ENCODE measurements at places on chromosomes 12 and 14.

GRCh38 chr12:91250273-91250665 is 67.7 kb upstream of the DCN start:
- no peak for DNase-seq

DNA sequence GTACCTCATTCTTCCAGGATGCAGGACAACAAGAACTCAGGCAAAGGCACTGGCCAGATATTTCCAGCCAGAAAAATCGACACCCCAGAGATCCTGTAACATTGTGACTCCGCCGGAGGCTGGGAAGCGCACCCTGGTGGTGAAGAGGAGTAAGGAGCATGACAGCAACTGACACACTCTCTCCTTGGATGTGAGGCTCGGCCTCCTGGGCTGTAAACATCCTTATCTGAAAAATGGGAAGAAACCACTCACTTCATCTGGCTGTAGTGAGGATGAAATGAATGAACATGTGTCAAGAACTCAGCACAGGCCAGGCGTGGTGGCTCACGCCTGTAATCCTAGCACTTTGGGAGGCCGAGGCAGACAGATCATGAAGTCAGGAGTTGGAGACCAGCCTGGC is 27.5 kb downstream of the TCHP start:
- DNase-seq = no peak

GRCh38 chr14:102500158-102500662 is 9.4 kb downstream of the ANKRD9 start:
- DNase-seq = no peak

DNA sequence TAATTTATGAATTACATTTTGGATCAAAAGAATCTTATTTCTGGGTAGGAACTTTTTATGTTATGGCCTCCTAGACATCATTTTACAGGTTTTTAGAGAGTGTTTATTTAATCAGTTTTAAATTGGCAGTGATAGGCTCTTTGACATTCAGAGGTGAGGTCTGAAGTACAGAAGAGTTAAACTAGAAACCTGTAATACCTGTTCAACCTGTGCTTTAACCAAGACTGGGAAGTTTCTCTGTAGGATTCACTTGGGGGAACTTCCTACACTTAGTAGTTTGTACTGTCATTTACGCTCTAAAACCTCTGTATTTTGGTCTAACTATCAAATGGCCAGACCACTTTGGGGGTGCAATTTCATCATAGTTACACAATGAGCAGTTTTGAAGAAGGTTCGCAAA is 35.9 kb downstream of the PLEKHA5 start:
- DNase-seq = no peak

GRCh38 chr12:32107359-32108267 is 966 bp downstream of the BICD1 start:
- DNase-seq = no peak

DNA sequence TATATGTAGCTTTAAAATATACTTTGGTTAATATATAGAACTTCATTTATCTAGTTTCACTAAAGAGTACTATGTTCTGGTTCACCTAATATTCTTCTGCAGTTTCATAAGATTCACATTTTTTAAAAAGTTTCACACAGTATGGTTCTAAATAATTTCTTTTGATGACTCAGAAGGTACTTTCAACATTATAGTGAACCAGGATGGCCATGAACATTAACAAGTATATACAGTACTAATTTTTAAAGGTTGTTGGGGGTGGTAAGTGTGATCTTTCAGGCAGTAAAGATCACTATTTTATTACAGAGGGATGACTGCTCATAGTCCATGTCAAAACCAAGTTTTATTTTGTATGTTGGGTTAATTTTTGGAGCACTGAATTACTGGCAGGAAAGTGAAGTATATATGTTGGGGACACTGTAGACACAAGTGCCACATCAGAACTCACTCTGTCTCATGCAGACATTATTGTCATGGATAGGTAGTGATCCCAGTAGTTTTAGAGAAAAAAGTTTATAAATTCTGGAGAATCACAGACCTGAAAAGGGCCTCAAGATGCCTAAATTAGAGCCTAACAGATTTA is 60.0 kb downstream of the DCAF5 start:
- DNase-seq = no peak

DNA sequence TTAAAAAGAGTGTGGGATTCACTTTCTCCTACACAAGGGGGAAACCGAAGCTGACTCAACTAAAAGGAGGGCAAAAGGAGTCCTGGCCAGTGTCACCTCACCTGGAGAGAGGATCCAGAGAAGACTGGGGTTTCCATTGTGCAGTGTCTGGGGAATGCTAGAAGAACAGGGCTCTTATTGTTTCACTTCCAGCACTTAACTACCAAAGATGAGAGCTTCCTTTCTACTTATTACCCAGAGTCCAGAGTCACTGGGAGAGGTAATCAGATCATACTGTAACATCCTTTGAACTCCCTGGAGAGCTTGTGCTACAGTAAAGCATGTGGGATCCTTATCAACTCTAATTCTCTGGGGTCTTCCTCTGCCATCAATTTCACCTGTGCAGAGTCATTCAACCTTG is 148.4 kb upstream of the BCL2L14 start:
- no peak for DNase-seq

GRCh38 chr12:118374909-118375308 is 1.4 kb upstream of the SUDS3 start:
- DNase-seq = no peak

DNA sequence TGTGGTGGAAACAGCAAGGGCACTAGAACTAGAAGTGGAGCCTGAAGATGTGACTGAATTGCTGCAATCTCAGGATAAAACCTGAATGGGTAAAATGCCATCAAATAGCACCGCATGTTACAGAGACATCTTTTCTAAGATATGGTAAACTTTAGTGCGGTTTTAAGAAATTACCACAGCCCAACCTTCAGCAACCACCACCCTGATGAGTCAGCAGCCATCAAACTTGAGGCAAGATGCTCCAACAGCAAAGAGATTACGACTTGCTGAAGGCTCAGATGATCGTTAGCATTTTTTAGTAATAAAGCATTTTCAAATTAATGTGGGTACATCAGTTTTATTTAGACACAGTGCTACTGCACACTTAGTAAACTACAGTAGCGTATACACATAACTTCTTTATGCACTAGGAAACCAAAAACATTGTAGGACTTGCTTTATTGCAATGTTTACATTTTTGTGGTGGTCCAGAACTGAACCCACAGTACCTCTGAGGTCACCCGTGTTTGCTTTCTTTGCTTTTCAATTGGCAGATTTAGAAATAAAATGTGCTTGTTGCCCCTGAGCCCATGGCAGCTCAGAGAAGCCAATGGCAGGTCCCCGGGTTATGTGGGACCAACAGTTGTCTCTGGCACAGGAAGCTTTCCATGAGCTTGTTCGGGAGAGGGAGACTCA is 15.9 kb downstream of the GOLGA3 start:
- DNase-seq = no peak

DNA sequence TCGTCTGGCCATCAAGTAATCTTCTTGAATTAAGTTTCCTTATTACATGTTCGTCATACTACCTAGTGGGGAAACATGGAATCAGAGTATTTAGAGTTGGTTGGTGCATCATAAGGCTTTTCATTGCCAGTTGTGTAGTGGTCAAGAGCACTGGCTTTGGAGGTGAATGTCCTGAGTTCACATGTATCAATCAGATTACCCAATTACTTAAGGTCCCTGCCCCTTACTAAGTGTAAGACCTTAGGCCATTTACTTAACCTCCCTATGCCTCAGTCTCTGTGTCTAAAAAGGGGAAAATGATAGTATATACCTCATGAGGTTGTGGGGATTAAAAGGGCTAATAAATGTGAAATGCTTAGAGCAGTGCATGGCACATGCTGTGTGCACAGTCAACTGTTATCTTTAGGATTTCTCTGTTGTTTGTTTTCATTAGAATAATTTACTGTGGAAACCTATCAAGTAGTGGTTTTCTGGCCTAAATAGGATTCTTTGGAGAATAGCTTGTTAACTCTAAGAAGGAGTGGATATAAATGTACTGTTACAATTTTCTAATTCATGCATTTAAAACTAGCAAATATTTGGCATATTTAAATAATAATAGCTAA is 27.0 kb downstream of the MSRB3 start:
- DNase-seq = no peak

DNA sequence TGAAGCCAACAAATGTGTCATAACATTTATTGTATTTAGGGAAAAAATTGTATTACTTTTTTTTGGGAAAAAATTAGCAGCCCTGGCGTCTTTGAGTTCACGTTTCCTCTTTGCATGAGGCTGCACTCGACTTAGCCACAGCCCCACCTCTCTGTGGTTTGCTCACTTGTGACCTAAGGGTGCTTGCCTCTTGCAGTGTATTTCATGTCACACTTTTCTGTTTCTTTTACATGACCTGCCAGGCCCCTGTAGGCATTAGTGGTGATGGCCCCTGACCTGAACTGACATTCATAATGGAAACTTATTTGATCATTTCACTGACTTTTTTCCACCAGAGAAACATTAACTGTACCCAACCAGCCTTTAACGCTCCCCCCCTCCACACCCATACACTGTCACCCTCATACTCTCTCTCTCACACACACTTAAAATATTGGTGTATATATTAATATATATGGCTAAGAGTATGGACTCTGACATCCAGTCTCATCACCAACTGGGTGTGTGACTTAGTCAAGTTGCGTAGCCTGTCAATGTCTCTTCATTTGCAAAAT is 122.9 kb downstream of the PRKCH start:
- DNase-seq = peak; percentile 54

DNA sequence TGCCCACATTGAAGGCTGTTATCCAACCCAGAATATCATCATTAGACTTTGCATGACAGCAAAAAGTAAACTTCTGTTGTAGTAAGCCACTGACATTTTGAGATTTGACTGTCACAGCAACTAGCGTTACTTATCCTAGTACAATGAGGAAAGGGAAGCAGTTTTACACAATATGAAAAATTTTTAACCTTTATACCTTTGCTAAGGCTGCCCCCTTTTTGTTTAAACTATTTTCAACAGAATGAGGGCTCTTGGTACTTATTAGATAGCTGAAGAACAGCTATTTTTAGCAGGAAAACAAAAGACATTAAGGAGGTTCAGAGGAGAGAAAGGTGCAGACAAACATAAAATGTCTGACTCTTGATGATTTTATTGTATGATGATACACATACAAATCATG is 23.4 kb upstream of the TMX1 start:
- no peak for DNase-seq

DNA sequence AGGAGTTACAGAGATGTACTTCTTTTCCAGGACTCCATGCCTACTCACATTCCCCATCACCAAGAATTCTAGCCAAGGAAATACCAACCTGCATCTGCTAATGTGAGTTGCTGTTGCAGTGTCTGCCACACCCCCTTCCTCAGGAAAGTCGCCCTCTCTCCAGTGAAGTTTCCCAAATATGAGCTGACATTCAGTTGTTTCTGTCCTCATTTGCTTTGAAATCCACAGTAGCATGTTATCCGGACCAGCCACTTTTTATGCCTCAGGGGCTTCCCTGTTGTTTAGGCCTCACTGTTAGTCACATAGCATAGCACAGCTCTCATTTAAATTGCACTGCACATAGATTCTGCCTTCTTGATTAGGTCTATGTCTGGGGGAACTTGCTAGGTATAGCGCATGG is 212.4 kb downstream of the EGLN3 start:
- no peak for DNase-seq

DNA sequence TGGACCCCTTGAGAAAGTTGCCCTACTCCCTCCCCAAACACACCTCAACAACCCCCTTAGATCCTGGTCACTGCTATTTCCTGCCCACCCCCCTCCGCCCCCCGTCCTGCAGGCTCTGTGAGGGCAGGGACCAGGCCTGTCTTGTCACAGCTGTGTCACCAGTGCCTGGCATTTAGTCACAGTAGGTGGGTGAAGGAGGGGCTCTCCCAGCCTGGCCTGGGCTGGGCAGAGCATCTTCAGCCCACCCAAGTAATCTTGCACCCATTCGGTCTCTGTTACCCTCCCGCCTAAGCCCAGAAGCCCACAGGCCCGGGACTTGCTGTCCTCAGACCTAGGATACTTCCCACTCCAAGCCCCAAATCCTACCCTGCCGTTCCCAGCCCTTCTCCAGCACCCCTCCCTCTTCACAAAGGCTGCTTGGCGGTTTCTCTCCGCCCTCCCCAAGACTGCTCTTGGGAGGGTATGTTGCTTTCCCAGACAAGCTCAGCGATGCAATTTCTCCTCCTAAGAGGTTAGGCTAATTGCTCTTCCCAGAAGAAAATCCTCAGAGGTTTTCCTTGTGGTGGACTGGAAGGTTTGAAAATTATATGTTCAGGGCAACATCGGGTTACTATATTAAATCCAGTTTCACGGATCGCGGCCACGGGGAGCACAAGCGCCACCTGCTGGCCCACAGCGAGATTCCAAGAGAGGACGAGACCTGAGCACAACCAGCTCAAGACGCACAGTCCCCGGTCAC is 50.8 kb upstream of the ZFP36L1 start:
- DNase-seq = peak; percentile 56

DNA sequence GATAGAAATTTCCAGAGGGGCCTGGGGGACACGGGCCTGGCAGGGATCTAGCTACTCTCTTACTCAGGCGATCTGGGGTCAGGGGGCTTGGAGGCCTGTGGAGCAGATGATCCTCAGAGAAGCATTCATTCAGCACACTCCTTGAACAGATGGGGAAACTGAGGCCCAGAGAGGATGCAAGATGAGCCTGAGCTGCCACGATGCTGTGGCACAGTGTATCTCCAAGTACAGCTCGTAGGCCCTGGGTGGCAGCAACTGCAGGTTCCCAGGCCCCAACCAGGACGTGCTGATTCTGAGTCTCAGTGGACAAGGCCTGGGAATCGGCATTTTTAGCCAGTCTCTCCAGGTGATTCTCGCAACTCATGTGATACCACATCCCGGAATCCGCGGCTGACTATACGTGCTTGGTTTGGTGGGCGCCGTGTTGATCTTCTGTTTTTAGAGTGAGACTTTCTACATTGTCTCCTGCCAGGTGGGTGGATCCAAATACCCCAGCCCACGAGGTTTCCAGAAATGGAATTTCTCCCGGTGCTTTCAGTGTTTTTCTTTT is 22.5 kb downstream of the ADGRD1 start:
- no peak for DNase-seq

DNA sequence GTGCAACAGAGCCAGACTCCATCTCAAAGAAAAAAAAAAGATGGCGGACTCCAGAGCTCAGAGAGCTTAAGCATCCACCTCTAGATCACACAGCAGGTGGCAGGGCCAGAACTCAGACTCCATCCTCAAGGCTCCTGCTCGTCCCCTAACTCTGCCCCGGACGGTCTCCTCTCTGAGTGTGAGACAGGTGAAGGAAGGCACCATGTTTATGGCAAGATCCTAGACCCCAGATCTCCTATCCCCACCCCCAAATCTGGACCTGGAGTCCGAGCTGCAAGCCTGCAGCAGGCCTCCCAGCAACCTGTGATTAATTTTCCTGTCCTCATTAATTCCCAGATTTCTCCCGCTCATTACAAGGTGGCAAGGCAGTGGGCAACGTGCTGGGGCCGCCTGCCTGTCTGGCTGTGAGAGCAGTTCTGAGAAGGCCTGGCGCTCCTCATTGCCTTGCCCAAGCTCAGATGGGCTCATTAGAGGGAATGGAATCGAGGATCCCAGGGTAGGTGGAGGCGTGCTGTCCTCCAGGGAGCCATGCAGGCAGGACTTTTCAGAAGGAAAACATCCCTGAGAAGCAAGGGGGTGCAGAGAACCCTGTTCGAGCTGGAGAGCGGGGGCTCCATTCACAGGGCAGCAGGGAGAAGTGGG is 296.6 kb upstream of the RTL1 start:
- no peak for DNase-seq

GRCh38 chr12:127126260-127126628 is 1140.7 kb upstream of the TMEM132C start:
- no peak for DNase-seq

All from stimulated activated CD8-positive, alpha-beta memory T cell treated with anti-CD3 and anti-CD28 coated beads, Interleukin-7, amount 100 ng/mL, for 1 hour (primary cell).